PC-9 (cell line): ENCODE measurements at places on chromosomes 1 and 21. TPM values are rescaled to one million over a fixed set of nuclear protein-coding genes. Genes with fewer than 3 reads are reported as not detected.

DCDC2B gene
- not detected in 2 replicates for total RNA-seq

SAMD13 gene
- 0.90 and 2.5 TPM in 2 replicates for total RNA-seq

OR10Z1 gene
- not detected in 2 replicates for total RNA-seq

RIPK4 gene
- total RNA-seq, result 30.1 and 39.3 TPM in 2 replicates

DNA sequence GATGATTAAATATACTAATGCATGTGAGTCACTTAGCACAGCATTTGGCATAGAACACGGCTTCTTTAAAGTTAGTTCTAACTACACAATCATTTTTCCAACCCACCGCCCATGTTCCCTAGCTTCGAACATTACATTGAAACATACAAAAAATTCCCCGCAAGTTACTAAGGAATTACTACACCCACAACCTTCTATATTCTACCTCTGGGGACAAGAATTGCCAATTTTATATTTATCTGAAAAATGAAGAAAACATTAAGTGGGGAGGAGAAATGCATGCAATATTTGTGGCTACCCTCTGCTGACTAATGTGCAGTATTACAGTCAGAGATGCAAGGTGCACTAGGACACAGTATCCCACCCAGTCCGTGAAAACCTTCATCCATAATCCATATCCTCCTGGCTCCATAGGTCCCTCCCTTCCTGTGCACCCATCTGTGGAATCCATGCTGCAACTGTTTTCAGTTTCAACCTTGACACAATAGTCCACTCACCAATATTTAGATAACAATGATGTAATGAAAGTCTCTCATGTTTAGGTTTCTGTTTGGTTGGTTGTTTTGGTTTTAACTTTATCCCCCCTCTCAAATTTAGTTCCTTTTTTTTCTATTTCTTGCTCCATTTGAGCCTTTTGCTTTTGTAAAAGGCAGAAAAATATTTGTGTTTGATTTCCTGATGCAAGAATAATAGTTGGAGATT is 31.6 kb downstream of the RGS5 start:
- no peak for DNase-seq

- DNase-seq, result no peak
Measured at GRCh38 chr21:18771845-18772380, 368.3 kb upstream of the TMPRSS15 start.

DNA sequence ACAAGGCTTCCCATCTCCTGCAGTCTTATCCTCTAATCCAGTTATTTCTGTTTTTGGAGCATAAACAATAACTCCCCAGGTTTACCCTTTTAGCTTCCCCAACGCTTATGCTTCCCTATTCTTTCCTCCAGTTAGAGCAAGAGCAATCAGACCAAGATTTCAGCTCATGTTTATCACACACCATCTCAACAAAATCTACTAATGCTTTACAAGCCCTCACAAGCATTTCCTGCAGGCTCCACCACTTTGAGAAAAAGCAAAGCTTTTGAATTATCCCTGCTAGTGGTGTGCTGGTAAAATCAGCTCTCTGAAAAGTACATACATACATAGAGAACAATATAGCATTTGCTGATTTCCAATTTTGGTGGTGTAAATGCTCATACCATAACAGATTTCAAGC is 92.9 kb downstream of the EDEM3 start:
- DNase-seq, result no peak

GRCh38 chr21:32442566-32443318 is 30.2 kb downstream of the EVA1C start:
- no peak for DNase-seq

- no peak for DNase-seq
Measured at GRCh38 chr1:177794376-177794991, 175.4 kb downstream of the SEC16B start.

DNA sequence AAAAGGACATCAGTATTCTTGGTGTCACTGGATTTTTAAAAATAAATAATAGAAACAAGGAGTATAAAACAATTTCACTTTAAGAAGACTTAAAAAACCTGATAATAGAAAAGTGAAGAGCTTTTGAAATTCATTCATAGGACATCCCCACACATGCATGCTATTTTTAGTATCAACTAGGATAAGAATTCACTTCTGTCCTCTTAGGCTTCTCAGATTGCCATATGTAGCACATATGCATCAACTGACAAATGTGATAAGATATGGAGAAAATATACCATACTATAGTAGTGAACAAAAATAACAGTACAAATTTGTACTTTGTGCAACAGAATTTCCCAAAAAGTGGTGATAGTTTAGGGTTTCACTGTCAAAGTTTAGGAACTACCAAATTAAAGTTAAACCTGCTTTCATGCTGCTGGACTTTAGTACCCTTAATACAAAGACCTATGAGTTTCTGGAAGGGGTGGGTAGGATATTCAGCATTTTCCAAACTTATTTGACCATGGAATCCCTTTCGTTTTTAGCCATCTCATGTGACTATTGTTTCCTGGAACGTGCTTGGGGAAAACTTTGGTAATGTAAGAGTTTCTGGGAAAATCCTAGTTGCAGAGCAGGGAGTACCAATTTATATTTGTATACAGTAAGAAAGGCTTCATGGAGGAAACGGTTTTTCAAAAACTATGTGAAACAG is 19.8 kb downstream of the RPRD2 start:
- DNase-seq, result no peak

- no peak for DNase-seq
Measured at GRCh38 chr1:58457023-58457635, 89.4 kb downstream of the OMA1 start.

GRCh38 chr1:39827201-39827600 is 38.5 kb upstream of the BMP8B start:
- no peak for DNase-seq

DNA sequence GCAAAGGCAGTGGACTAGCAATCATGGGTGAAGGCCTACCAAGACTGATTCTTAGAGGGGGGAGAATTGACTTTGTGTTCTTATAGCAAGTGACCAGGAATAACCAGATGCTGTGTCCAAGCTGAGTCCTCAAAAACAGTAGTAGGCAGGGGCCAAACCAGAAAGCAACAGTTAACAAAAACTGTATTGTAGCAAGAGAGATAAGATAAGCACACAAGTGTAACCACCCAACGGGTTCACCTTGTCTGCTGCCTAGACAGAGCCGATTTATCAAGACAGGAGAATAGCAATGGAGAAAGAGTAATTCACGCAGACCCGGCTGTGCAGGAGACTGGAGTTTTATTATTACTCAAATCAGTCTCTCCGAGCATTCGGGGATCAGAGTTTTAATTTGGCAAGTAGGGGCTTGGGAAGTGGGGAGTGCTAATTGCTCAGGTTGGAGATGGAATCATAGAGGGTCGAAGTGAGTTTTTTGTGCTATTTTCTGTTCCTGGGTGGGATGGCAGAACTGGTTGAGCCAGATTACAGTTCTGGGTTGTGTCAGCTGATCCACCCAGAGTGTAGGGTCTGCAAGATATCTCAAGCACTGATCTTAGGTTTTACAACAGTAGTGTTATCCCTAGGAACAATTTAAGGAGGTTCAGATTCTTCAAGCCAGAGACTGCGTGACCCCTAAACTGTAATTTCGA is 8.3 kb upstream of the CSRP1 start:
- DNase-seq, result no peak

DNA sequence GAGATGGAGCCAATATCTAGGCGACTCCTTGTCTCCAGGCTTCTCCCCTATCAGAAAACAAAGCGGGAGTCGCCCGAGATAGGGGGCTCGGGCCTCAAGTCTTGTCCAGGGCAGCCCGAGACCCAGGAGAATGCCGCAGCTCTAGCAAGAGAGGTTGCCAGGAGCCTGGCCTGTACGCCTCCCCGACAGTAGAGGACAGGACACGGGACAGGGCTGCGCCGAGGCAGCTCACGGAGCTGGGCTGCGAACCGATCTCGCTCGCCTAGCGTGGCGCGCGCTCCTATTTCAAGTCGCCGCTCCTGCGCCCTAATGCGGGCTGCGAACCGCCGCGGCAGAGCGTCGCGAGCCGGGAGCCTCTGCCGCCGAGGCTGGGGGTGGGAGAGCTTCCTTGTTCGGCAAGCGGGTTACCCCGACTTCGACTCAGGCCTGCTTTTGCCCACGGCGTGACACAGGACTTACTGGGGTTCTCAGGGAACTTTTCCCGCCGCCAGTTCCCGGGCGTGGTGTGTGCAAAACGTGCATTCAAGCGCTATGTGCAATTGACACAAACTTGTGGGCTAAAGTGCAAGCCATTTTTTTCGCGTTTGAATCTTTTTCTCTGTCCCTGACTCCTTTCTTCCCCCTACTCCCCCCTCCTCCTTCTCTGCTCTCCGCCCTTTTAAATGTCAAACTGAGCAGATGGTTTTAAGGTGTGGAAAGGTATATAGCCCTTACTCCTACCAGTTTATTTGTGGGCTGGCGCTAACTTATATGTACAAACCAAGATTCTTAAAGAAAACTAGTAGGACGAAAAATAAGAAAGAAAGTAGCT is 2.4 kb upstream of the PROX1 start:
- no peak for DNase-seq

- no peak for DNase-seq
Measured at GRCh38 chr1:167672831-167673230, 42.8 kb downstream of the RCSD1 start.

- no peak for DNase-seq
Measured at GRCh38 chr1:72230746-72231145, 51.6 kb downstream of the NEGR1 start.
